ENCODE measurements at places on chromosomes 16 and 17. TPM values are rescaled to one million over a fixed set of nuclear protein-coding genes. Genes with fewer than 3 reads are reported as not detected.

MPP2 gene
- total RNA-seq = 7.0 TPM

SLC22A31 gene
- 1.6 TPM for total RNA-seq

CA4 gene
- total RNA-seq = 328 TPM

NUPR1 gene
- 44.9 TPM for total RNA-seq

FN3K gene
- total RNA-seq = 46.8 TPM

SULT1A4 gene
- 4.7 TPM for total RNA-seq

KARS1 gene
- total RNA-seq = 80.6 TPM

ARHGAP23 gene
- total RNA-seq = 37.6 TPM

TRPV2 gene
- 31.0 TPM for total RNA-seq

ZSCAN10 gene
- 0.37 TPM for total RNA-seq

ABCC11 gene
- total RNA-seq = 0.81 TPM

AHSP gene
- not detected for total RNA-seq

HSF5 gene
- total RNA-seq = 0.09 TPM

SP2 gene
- 17.4 TPM for total RNA-seq

SLC47A2 gene
- total RNA-seq = not detected

CMTM2 gene
- not detected for total RNA-seq

YBX2 gene
- total RNA-seq = 1.4 TPM

RNF112 gene
- 7.3 TPM for total RNA-seq

WFIKKN1 gene
- 1.7 TPM for total RNA-seq

B3GNT9 gene
- total RNA-seq = 14.1 TPM

CTRB1 gene
- total RNA-seq = 15.0 TPM

MMP28 gene
- total RNA-seq = 32.8 TPM

PTX4 gene
- 0.14 TPM for total RNA-seq

FTO gene
- 79.2 TPM for total RNA-seq

TBC1D3I gene
- 1.4 TPM for total RNA-seq

CACNG1 gene
- not detected for total RNA-seq

CACNA1H gene
- total RNA-seq = 133 TPM

MT1G gene
- 55.2 TPM for total RNA-seq

HOXB1 gene
- not detected for total RNA-seq

EFNB3 gene
- 1.6 TPM for total RNA-seq

CHD9NB gene
- total RNA-seq = 4.8 TPM

HCRT gene
- total RNA-seq = not detected

PSME3 gene
- total RNA-seq = 88.5 TPM

CHST4 gene
- 586 TPM for total RNA-seq

TUBB3 gene
- 9.5 TPM for total RNA-seq

PLCG2 gene
- total RNA-seq = 130 TPM

KRT33A gene
- not detected for total RNA-seq

SEZ6 gene
- total RNA-seq = not detected

ANKS3 gene
- total RNA-seq = 27.1 TPM

MT1A gene
- 1.9 TPM for total RNA-seq

ARHGDIG gene
- 2.6 TPM for total RNA-seq

CTF1 gene
- total RNA-seq = 11.0 TPM

ATP2A3 gene
- total RNA-seq = 96.5 TPM

ANKRD40CL gene
- 10.9 TPM for total RNA-seq

ZFP3 gene
- 8.7 TPM for total RNA-seq

DHRS13 gene
- 10.9 TPM for total RNA-seq

IRX5 gene
- total RNA-seq = 0.12 TPM

KRT33B gene
- not detected for total RNA-seq

SLC6A2 gene
- total RNA-seq = 0.23 TPM

COX6A2 gene
- total RNA-seq = 1.3 TPM

HOXB8 gene
- total RNA-seq = not detected

SEZ6L2 gene
- 113 TPM for total RNA-seq

LRRC3C gene
- total RNA-seq = not detected

SSTR5 gene
- 5.8 TPM for total RNA-seq

Measured in mucosa of gallbladder (tissue), 1 donor.